ENCODE measurements at places on chromosomes 6 and 20.

- DNase-seq: no peak
These were observed 60.5 kb upstream of the SALL4 start for GRCh38 chr20:51862796-51863195.

DNA sequence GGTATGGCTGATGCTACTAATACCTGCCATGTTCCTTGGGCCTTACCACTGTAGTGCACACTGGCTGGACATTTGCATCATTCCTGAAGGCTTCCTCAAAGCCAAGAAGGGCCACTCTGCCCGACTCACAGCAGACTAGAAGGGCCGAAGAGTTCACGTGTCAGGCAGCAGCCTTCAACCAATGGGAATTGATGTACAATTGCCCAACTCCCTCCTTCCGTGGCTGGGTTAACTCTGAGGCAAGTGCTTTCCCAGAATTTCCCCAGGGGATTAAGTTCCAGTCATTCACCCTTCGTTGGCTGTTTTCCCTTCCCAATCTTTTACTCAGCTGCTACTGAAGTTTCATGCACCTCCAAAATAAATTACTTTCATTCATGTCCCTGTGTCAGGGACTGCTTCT is 29.8 kb downstream of the PSMB9 start:
- no peak for DNase-seq

DNA sequence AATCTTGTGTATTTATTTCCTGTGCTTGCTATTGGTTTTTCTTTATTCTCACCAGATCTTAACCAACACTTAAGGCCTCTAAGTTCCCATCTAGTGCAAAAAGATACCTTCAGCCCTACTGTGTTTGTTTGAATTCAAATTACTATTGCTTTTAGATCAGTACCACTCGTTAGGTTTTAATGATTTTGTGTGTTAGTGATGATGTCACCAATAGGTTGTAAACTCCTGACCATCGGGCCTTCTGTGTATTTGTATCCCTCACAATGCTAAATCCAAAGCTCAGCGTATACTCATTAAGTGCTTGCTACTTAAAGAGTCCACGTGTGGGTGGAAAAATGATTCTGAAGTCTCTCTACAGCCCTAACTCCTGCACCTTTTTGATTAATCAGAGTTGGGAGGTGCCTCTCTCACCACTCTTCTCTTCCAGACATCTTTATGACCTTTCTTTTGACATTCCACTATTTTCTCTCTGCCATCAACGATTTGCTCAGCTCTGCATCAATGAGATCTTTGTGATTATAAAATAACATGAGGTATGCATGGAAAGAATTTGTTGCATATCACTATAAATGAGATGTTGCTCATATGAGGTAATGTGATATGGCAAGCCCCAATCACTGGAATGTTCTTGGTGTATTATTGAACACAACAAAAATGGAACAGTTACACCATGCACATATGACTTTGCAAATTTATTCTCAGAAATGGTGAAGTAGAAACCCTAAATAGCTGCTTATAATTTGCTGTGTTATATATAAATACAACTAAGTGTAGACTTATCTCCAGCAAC is 55.1 kb upstream of the LAMA2 start:
- DNase-seq: no peak

- DNase-seq: no peak
These were observed 2.2 kb downstream of the SLC22A2 start for GRCh38 chr6:160256445-160256844.

- no peak for DNase-seq
These were observed 520.7 kb downstream of the QKI start for GRCh38 chr6:163935158-163935762.

- no peak for DNase-seq
These were observed 135.3 kb upstream of the BMP2 start for GRCh38 chr20:6632187-6632586.

DNA sequence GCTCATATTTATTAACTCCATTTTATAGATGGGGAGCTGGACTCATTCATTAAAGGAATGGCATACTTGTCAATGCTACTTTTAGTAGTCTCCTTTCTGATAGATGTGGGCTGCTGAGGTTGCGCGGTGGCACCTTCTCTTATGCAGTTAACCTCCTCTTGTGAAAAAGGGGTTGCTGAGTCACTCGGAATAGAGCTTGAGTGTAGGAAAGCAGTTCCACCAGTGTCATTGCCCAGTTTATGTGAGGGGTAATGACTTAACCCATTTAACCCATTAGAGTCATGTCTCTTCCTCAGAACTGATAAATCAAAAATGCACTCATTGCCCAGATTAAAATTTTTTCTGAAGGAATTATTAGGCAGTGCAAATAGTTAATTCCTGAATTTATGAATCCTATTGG is 6.3 kb downstream of the MAPK14 start:
- DNase-seq: peak; percentile 33

GRCh38 chr20:8398263-8399051 is 266.4 kb downstream of the PLCB1 start:
- DNase-seq: no peak

- no peak for DNase-seq
These were observed 11.2 kb downstream of the OVOL2 start for GRCh38 chr20:18046535-18046934.

DNA sequence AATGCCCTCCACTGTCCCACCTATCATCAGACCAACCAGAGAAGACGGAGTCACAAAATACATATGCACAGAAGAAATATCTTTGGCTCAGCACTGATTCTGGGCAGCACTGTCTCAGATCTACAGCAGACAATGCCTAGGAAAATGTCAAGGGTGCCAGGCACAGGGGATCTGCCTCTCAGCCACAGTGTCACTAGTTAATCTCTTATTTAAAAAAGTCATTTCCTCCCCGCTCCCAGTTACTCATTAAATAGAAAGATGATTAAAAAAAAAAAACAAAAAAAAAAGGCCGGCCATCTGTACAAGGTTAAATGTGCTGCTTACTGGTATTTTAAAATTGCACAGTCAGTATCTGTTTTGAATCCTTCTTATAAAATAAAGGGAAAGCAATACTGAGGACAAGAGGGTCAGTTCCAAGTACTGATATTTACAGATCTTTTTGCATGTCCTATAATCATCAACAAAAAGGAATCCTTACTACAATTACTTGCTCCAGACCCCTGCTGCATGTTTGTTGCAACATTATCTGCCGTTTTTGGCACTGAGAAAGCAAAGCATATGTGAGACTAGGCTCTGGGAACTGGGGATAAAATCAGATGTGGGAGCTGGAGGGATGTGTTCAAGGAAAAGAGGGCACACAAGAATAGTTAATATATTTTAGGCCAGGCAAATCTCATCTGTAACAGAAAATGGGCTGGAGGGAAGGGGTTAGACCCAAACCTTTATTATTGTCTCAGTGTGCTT is 299.3 kb downstream of the KIF16B start:
- DNase-seq: no peak

GRCh38 chr6:124793398-124793797 is 168.8 kb upstream of the RNF217 start:
- no peak for DNase-seq
